Hematopoietic multipotent progenitor cell treated with erythropoietin and hydrocortisone succinate and interleukin-3 and kit ligand, for 4 days (in vitro differentiated cells): ENCODE measurements at places on chromosomes 2 and 18.
A peak's percentile ranks its signal among the peaks of the same experiment; 100 is the strongest.

DNA sequence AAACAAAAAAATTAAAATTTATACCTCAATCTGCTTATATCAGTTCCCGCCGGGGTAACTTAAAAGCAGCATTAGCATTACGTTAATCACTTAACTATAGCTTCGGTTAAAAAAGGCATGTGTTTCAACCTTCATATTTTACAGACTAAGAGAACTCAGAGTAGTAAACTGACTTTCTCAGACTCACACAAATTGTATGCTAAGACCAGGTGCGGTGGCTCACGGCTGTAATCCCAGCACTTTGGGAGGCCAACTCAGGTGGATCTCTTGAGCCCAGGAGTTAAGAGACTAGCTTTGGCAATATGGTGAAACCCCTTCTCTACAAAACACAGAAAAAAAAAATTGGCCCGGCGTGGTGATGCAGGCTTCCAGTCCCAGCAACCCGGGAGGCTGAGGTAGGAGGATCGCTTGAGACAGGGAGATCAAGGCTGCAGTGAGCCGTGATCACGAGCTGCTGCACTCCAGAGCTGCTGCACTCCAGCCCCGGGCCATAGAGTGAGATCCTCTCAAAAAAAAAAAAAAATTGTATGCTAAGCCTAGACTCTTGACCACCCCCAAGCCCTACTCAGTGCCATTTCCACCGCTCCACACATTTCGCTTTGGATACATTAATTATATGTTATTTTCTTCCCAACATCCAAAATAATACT, 2.4 kb downstream of the HNRNPLL start:
- DNase-seq, result no peak

GRCh38 chr18:70022636-70023035, 75.0 kb upstream of the CD226 start:
- DNase-seq, result no peak

DNA sequence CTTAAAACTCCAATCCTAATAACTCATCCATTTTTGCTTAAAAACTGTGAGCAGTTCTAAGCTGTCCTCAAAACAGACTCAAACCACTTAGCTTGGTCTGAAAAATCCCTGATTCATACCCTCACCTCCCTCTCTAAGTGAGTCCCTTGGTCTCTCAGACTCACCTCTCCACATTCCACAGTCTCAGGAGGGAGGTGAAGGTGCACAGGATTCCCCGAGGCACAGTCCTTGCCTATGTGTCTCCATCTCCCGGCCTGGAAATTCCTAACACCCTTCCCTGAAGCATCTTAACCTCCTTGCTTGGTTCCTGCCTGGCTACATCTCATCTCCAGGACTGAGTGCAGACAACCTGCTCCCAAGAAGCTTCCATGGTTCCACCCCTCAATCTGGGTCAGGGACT, 45.0 kb downstream of the CYRIA start:
- no peak for DNase-seq

DNA sequence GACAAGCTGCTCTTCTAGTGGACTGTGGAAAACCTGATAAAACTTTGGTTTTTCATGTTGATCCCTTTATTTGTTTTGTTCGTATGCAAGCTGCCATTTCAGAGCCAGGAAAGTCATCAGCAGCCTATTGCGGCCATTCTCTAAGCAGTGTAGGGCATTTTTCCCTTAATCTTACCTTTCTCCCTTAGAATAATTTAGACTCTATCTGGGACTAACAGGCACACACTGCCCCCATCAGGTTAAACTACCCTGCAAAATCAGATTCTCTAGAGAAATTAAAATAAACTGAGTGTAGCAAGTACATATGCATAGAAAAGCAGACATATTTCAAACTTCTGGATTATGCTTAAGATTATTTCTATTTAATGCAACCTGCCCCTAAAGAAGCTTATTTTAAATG, 347.5 kb downstream of the METTL4 start:
- DNase-seq, result peak; percentile 53

DNA sequence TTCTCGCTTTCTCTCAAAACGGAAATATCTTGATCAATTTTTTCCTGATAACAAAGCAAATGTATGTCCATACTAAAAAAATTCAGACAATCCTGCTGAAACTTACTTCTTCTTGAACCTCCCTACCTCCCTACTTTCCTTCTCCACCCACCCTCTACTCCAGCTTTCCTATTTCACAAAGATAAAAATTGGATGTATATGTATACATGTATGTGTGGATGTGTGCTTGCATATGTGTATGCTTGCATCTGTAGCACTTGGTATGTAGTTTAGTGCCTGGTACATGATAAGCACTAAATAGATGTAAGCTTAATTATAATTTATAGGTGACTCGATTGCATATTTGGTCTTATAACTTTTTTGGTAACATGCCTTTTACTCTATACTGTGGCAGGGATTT, 167.5 kb upstream of the ITGA4 start:
- no peak for DNase-seq

DNA sequence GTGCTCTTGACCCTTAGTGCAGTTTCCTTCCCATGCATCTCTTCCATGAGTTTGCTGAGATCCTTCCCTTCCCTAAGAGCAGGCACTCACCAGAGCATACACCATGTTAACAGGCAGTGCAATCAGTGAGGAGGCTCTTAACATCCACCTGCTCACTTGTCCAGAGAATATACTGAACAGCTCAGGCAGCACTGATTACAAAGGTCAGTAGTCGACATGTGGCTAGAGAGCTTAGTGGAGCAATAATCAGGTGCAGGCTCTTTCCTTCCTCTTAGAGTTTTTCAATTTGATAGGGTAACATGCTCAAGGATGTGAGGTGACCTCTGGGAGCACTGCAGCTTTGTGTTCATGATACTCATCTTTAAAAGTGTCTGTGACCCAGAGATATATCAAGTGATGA, 144.1 kb upstream of the SETBP1 start:
- DNase-seq, result no peak

- no peak for DNase-seq
These were observed 119.5 kb downstream of the NEB start for GRCh38 chr2:151614606-151615306.

DNA sequence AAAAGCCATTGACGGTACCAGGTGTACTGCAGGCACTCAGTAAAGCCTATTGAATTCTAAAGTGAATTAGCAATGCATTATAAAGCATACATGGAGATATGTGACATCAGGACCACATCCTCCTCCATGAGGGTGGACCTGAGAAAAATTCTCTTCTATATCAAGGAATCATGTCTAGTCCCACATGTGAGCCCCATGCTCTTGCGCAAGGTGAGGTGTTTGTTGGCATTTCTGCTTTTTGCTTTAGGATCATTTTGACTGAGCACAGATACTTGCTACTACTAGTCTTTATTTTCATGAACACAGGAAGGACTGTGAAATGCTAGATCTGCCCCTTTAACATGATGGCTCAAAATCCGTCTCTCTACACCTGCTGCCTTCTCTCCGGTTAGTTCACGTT, 183.9 kb downstream of the CD226 start:
- no peak for DNase-seq

GRCh38 chr18:25306671-25307070, 45.3 kb downstream of the ZNF521 start:
- no peak for DNase-seq

- DNase-seq, result no peak
These were observed 54.9 kb downstream of the R3HDM1 start for GRCh38 chr2:135586148-135586547.

GRCh38 chr18:8987241-8987640, 115.3 kb upstream of the NDUFV2 start:
- DNase-seq, result no peak

- no peak for DNase-seq
These were observed 80.5 kb upstream of the SPATS2L start for GRCh38 chr2:200225951-200226350.

- DNase-seq, result no peak
These were observed 120.9 kb downstream of the RTP5 start for GRCh38 chr2:241990466-241990865.

DNA sequence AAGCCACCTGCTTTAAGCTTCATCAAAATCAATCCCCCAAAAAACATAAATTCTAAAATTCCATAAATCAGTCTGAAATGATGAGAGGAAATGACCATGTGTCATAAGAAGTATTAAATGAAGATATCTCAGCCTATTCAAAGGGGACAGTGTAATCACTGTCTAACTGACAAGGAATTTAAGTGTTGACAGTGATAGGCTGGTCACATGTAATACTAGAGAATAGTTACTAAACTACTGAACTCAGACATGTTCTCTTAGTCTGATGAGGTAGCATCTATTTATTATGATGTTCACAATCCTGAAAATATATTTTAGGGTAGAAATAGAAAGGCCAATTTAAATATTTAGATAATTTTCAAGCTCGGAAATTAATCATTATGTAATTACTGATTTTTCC, 216.1 kb downstream of the L3MBTL4 start:
- no peak for DNase-seq

- DNase-seq, result peak; percentile 38
These were observed 36.7 kb downstream of the EPAS1 start for GRCh38 chr2:46333912-46334311.

- peak; percentile 57 for DNase-seq
These were observed 1024.8 kb downstream of the TSN start for GRCh38 chr2:122780251-122780650.

GRCh38 chr18:49911427-49911826, 98.1 kb upstream of the ACAA2 start:
- DNase-seq, result no peak

DNA sequence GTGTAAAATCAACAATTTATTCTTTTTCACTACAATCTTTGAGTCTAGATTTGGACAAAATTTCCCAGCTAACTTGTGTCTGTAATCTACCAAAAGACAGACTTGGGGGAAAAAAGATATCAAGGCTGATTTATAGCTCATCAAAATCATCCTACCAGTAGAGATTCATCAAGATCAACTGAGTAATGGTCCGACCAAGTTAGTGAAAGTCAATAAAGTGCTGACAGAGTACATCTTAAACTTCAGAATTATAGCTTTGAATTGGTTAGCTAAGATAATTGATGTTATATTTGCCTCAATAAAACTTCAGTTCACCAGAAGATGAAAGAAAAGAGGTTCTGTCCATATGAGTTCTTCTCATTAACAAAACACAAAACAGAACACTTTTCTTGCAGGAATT, 207.1 kb upstream of the KYNU start:
- no peak for DNase-seq

DNA sequence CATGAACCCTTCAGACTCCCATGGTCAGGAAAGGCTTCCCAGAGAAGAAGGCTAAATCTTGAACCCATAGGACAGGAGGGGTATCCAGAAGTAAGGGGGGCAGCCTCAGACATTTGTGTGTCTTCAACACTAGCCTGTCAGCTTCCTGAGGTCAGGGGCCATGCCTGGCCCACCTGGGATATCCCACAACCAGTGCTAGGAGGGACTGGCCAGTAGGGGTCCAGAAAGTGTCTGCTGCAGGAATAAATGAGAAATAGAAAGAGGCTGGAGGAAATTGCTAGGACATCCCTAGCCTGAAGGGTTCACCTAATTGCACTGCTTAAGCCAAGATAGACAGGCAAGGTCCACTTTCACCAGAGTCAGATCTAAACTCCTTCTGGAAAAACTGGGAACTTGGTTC, 799.6 kb upstream of the ID2 start:
- DNase-seq, result no peak

- DNase-seq, result peak; percentile 96
These were observed 358.7 kb upstream of the TNP1 start for GRCh38 chr2:217218269-217219163.

DNA sequence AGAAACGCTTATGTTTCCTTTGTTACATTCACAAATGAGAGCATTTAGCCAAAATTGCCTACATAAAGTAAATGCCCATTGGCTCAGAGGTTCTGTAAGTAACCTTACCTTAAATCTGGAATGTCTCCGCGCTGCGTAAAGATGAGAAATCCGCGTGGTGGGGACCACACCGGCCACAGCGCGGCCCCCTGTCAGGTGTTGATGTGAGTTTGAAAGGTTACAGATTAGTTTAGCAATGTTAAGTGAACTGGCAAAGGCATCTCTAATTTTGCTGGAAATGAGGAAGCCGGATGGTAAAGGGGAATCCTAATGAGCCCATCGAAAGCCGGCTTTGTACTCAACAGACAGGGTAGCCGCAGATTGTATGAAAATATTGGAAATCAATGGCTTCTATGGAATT, 11.8 kb downstream of the SALL3 start:
- no peak for DNase-seq

DNA sequence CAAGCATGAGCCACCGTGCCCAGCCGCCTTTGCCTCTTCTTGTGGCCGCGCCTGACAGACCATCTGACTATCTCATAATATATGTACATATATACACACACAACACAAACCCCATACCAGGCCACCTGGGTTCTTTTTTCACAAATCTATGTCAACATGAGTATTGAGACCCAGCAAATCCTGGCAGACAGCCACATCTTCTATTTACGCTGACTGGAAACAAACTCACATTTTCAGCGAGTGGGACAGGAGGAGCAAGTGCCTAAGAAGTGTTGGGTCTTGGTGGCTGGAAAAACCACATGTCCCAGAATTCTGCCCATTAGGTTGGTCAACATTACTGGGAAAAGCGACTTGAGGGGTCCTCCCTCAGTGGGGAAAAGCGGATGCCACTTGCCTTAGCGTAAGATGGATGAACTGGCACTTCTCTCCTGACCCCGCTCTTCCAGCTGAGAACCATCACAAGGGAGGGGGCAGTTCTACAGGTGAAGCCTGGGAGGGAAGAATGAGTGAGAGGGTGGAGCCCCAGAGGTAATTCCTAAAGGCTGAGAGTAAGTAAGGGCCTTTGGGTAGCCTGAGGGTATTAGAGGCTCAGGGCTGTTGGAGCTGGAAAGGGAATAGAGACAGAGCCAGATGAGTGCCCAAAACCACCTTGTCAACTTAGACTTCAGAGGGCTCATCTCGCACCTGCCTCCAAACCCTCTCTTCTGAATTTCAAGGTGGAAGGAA, 1.9 kb downstream of the SCYGR3 start:
- DNase-seq, result no peak

DNA sequence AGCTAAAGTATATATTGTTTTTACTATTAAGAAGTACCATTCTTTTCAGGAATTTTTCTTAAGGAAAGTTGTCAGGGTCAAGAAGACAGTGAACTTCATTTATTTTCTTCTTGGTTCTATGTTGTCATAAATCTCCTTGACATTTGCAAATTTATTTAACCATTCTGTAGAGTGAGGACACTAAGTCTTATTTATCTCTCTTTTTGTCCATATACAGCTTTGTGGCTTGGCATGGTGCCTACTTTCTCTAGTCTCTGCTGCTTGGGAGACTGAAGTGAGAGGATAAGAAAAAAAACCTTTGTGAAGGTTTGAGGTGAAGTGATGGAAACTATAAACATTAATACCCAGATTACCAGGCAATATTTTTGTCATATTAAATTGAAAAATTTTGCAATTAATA, 1389.4 kb downstream of the SUCLG1 start:
- DNase-seq, result peak; percentile 81

- DNase-seq, result no peak
These were observed 80.6 kb upstream of the LRRTM4 start for GRCh38 chr2:77602771-77603170.

DNA sequence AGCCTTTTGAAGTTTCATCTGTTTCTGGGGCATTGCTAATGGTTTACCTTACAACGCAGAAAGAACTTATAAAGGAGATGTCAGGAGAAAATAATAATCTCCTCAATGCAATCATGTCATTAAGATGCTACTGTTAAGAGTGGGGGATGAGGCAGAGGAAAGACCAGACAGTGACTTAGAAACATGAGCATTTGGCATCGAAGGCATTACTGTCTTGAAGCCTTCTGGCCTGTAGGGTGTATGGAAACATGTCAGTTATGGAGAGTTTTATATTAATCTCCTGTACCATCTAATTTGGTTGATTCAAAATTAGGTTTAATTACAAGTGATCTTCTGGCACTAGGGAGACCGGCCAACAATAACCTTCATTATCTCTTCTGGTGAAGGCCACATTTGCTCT, 32.5 kb downstream of the CDC42EP3 start:
- no peak for DNase-seq
